ENCODE measurements at places on chromosomes 1 and 21.
A peak's percentile ranks its signal among the peaks of the same experiment; 100 is the strongest.

DNA sequence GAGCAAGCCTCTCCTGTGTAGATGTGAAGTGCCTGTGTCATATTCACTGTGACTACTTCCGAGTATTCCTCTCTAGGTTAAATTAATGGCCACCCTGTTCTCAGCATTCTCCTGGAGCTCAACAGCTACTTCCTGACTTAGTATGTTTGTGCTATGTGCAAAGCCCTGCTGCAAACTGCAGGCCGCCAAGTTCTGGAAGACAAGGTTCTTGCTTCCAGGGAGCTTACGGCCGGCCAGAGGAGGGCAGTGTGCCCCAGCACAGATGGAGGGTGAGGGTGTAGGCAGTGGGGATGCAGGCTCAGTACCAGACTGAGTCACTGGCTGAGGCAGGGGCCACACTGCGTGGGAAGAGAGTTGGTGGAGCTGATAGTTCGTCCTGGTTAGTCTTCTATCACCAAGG is 43.2 kb downstream of the ELK4 start:
- DNase-seq: no peak

DNA sequence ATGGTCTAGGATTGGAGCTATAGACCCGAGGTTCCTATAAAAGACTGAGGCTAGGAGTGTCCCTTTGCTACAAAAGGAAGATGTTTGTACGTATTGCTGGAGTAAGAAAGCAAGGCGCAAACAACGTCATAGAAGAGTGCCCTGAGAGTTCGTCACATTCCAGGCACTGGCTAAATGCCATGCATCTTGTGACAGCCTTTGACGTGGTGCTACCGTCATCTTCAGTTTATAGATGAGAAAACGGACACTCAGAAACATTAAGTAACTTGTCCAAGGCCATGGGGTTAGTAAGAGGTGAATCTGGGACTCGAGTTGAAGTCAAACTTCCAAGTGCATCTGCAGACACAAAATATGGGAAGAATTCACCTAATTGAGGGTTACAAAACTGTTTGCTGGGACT is 104.2 kb upstream of the SLC45A1 start:
- DNase-seq: no peak

DNA sequence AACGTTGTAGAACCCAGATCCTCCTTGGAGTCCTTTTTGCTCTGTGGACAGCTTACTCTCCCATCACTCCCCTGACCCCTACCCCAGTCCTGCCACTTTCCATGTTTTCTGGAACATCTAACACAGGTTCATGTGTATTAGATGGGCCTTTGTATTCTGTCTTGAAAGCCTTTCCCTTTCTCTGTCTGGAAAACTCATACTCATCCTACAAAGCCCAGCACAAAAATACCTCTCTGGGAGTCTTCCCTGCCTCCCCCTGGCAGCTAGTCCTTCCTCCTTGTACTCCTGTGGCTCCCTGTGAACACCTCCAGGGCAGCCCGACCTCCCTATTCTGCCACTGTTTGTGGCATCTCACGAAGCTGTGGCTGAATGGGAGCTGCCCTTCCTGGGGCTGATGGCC is 7.8 kb upstream of the HEYL start:
- DNase-seq: no peak

DNA sequence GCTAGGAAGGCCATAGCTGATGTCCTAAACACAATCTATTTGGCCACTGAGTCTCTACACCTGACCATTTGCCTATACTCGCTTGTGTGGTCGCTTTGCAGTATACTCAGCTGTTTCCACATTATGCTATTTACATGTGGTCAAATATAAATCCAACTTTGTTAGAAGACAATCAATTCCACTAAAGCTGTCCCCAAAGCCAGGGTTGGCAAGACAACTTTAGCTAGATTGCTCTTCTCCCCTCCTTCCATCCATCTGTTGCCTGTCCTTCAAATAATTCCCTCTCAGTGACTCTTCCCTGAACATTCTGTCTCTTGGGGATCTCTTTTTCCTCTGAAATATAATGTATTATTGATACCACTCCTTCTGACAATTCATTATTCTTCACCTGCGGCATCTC is 30.1 kb downstream of the AVPR1B start:
- DNase-seq: no peak

- no peak for DNase-seq
Observed at GRCh38 chr21:44695184-44695583, 1.8 kb upstream of the KRTAP10-12 start.

DNA sequence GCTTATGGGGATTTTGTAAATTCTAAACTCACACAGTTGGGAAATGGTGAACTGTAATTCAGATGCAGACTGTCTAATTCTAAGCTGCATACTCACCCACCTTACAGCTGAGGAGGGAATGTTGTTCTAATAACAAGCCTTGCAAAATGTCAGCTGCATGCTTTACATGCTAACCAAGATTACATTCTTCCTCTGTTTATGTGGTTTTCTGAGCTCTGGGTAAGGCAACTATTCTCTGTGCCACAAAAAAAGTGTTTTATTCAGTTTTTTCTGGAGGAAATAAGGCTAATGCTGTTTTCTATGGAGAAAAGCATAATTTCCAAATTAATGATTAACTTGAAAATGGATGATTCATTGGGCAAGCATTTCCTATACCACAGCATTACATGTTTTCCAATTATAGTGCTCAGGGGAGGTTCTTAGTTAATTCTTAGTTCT is 64.9 kb downstream of the RGS13 start:
- no peak for DNase-seq

DNA sequence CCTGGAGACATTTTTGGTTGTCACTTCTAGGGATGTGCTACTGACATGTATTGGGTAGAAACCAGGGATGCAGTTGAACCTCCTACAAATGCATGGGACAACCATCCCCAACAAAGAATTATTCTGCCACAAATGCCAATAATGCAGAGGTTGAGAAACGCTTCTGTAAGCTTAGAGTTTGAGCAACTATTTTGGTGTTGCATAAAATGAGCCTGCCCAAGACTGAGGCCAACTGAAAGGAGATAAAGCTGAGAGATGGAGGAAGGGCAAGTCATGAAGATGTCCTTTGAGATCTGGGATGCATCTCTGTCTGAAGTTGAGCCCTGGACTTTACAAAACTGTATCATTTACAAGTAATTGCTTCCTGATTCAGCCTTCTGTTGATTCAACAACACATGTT is 106.9 kb downstream of the KCNJ15 start:
- no peak for DNase-seq

- DNase-seq: peak; percentile 41
Observed at GRCh38 chr1:165403835-165404482, 41.0 kb downstream of the RXRG start.

DNA sequence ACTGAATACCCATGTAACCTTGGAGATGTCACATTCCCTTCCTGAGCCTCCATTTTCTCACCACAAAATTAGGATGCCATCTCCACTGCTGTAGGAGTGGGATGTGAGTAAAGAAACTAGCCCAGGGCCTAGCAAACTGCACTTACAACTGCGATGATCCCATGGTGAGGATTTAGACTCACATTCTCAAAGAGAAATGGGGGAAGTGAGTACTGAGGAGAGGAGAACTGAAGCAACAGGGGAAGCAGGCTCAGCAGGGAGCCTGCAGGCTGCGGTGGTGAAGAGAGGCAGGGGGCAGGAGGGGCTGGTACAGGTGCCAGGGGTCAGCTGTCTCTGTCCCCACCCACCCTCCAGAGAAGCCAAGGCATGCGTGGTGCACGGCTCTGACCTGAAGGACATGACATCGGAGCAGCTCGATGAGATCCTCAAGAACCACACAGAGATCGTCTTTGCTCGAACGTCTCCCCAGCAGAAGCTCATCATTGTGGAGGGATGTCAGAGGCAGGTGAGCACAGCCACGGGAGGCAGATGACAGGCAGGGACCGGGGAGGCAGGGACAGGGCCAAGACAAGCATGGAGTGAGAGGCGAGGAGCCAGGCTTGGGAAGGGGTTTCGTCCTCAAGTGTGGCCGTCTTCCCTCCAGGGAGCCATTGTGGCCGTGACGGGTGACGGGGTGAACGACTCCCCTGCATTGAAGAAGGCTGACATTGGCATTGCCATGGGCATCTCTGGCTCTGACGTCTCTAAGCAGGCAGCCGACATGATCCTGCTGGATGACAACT is 16.4 kb upstream of the ATP1A4 start:
- no peak for DNase-seq

GRCh38 chr1:167184081-167184480 is 36.6 kb upstream of the POU2F1 start:
- no peak for DNase-seq

GRCh38 chr1:21341022-21341421 is 50.8 kb upstream of the ECE1 start:
- DNase-seq: no peak
